ENCODE measurements at places on chromosomes 7 and 10.

GRCh38 chr7:149562602-149563001, 65.0 kb upstream of the ZNF746 start:
- DNase-seq, result no peak

- no peak for DNase-seq
These were observed 31.2 kb downstream of the XPNPEP1 start for GRCh38 chr10:109892117-109892516.

DNA sequence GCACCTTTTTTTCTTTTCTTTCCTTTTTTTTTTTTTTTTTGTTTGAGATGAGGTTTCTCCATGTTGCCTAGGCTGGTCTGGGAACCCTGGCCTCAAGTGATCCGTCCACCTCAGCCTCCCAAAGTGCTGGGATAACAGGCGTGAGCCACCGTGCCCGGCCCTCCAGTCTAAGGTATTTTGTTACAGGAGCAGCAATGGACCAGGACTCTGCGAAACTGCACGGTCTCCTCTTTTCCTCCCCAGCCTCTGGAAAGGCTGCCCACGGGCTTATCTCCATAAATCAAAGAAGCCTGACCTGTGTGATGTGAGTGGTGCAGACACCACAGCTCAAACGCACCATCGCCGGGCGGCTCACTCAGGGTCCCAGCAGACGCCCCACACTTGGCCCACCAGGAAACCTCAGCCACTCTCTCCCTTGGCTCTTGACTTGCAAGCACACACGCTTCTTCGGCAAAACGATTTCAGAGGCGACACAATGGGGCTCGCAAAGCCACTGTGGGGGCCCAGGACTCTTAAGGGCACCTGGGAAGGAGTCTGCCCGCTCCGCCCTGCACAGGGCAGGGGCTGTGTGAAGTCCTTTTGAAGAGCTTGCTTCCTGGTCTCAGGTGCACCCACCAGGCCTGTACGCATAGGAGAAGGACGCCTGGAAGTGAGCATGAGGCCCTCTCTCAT, 20.6 kb downstream of the WDR86 start:
- DNase-seq, result no peak

GRCh38 chr7:158842486-158842885, 13.2 kb upstream of the ESYT2 start:
- no peak for DNase-seq

DNA sequence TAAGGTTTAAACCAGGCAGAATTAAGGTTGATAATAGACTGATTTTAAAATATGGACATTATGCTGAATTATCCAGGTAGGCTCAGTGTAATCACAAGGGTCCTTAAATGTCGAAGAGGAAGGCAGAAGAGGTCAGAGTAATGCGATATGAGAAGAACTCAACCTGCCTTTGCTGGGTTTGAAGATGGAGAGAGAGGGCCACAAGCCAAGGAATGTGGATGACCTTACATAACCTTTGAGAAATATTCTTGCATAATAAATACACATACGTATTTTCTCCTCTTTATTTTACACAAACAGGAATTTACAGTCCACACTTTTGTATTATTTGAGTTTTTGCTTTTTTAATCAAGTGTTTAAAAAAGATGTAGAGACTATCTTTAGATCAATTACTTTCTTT, 88.5 kb downstream of the ST7 start:
- no peak for DNase-seq

- no peak for DNase-seq
These were observed 58.8 kb downstream of the INSIG1 start for GRCh38 chr7:155356323-155357105.

GRCh38 chr10:70493660-70494234, 15.2 kb downstream of the PALD1 start:
- DNase-seq, result no peak

- no peak for DNase-seq
These were observed 115.2 kb downstream of the PLXNA4 start for GRCh38 chr7:132461032-132461592.

DNA sequence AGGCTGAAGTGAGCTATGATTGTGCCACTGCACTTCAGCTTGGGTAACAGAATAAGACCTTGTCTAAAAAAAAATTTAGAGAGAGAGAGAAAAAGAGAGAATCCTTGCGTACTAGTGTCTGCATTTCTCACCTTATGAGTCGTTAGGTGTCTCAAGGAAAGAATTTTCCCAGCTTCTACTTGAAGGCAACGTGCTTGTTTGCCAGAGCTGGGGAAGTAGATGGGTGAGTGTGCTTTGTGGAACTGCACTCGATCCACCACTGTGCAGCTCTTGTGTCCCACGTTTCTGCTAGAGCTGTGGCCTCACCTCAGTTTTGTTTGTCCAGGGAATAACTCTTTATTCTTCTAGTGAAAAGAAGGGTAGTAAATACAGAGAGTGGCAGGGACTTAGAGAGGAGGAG, 38.9 kb downstream of the HDAC9 start:
- DNase-seq, result no peak

GRCh38 chr7:47808321-47808720, 139.9 kb downstream of the PKD1L1 start:
- no peak for DNase-seq

DNA sequence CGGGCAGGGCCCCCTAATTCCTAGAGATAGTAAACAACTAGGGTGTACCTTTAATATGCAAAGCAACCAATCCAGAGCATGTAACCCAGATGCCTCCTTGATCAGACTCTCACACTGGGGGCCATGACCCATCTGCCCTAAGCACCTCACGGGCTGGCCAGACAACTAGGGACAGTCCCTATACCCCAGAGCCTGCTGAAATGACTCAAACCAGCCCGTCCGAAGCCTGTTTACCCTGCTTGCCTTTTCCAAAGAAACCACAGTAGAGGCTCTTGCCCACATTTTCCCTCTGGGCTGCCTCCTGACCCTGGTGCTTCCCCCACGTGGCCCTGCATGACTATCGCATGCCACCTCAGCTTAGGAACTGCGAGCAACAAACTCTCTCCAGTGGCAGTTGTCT, 46.2 kb downstream of the RGS10 start:
- DNase-seq, result no peak

GRCh38 chr7:29337546-29338116, 143.1 kb downstream of the CHN2 start:
- DNase-seq, result no peak

DNA sequence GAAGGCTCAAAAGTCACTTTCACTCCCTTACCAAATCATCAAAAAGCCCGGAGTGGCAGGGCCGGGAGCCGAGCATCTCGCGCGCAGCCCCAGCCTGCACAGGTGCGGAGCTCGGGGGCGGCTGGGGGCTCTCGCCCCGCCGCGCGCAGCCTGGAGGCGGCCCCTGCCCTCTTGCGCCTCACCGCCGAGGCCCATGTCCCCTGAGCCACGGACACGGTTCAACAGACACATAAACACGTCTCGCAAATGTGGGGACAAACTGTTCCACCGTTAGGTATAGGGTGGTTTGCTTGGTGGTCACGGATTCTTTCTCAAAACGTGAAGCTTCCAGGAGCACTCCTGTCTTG, 700 bp downstream of the GSAP start:
- DNase-seq, result no peak

- DNase-seq, result no peak
These were observed 964.9 kb downstream of the REEP3 start for GRCh38 chr10:64486149-64486548.

DNA sequence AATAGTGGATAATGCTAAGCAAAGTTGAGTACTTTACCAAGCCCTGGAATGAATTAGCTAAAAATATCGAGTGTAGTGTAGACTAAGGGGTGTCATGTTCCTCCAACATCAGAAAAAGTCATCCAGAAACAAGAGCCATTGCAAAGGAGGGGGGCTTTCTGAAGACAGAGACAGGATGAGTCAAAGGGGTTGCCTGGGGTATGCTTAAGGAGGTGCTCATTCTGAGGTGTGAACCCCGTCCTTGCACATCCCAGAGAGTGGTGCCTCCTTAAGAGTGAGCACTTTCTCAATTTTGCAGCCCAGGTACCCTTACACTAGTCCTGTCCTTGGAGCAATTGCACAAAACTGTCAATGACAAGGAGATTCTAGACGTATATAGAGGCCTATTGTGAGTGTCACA, 43.1 kb upstream of the C10orf71 start:
- no peak for DNase-seq

GRCh38 chr10:74244097-74244685, 93.2 kb downstream of the ADK start:
- no peak for DNase-seq

GRCh38 chr10:11823122-11823988, at the start of gene PROSER2:
TSS of gene PROSER2 (plus strand) at chr10:11823356. CDS start at chr10:11852078, 28,722 bp downstream.
- peak; percentile 56 for DNase-seq

- DNase-seq, result no peak
These were observed 962.8 kb upstream of the POT1 start for GRCh38 chr7:125892434-125892833.

DNA sequence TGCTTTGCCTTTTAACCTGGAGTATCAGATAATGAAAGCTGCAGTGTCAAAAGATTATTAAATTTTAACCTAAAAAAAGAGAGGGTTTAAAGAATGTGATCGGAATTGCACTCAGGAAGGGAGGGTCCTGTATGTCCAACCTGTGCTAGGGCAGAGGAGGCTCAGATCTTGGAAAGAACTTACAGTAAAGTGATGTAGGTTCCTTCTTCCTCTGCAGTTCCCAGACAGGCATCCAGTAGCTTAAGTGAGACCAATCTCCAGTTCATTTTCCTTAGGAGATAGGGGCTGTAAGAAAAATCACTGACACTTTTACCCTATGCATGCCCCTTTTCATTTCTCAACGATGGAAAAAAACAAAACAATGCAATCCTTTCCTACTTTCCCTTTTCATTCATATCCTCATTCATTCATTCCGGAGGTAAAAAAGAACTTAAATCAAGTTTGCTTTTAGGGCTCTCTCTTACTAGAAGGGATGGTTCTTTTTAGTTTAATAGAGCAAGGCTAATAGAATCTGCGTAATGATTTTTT, 28.3 kb downstream of the EXOC6 start:
- DNase-seq, result no peak

DNA sequence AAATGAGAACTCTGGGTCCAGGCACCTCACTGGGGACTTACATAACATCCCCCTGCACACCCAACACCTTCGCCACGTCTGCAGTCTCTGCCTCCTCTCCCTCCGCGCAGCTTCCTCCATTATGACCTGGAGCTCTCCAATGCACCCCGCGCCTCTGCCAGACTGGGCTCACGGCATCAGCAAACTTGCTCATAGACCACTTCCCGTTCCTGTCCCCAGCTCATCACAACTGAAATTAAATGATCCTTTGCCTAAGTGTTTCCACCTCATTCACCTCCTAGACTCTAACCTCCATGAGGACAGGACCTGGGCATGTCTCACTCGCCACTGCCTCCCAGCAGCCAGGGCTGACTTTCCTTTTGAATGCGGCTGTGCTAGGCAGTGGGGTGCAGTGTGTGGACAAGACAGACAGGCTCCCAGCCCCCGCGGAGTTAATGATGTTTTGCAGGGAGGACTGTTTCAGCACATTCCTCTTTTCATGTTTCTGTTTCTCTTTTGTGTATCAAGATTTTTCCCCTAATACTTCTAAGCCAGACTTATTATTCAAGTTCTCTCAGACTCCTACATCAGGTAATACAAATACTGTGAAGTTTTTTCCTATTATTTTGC, 18.8 kb downstream of the CHST15 start:
- DNase-seq, result no peak

DNA sequence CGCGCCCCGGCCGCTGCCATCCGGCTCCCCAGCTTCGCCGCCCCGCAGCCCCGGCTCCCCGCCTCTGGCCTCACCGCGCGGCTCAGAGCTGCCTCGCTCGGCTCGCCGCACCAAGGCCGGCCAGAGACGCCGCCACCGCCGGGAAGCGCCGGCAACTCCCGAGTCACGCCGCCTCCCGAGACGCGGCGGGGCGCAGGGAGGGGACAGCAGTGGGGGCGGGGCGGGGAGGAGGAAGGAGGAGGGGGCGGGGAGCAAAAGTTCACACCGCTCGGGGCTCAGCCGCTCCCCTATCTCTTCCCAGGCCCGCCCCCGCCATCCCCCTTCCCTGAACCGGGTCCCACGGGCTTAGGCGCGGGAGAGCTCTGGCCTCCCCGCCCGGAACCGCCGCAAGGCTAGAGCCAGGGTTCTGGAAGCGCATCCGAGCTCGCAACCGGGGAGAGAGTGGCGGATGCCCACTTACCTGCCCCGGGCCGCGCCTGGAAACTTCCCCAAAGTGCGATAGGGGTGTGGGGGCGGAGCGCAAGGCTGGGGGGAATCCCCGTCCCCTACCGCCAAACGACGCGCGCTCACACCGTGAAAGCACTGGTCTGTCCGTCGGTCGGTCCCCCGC, 1.0 kb downstream of the CHST15 start:
- DNase-seq, result no peak

GRCh38 chr7:117045927-117046710, 92.8 kb downstream of the ST7 start:
- DNase-seq, result no peak

DNA sequence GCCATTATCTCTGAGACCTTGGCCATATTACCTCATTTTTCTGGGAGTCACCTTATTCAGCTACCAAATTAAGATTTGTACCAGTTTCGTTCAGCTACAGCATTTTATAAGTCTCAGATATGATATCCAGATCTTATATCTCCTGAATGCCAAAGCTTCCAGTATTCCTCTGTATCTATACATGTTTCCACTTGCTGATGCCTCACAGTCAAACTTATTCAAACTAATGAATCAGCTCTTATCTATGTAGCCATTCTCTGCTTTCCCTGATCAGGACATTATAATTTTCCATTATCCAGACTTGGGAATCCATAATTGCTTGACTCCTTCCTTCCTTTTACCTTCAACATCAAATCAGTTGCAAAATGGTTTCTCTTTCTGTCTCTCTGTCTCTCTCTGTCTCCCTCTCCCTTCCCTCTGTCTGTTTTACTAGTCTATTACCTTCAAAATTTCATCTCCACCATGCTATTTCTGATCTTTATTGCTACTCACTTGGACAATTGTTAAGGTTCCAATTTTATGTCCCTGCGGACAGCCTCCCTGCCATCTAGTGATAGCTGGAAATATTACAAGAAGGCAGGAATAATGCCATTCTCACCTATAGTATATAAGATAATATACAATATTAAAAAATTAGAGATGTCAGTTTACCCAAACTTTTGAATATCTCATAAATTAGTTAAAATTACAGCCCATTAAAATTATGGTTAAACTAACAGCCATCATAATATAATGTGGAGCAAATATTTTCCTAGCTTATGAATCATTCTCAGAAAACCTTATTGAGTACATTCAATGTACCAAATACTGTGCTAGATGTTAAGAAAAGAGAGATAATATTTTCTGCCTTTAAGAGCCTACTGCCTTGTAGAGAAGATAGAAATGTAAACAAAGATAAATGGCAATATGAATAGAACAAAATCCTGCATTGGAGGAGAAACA, 89.8 kb downstream of the PCLO start:
- no peak for DNase-seq

DNA sequence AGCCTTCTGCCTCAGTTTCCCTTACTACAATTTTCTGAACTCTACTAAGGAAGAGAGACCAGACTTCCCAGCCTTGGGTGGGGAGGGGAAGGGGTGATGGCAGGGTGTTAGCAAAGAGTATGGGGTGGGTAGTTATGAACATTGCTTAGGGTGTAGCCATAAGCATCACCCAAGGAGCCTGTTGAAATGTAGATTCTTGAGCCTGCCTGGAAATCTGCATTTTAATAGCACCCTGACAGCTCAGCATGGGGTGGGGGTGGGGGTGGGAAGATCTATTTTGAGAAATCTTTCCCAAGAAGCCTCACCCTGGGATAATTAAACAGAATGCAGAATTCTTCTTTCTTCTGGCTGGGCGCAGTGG, 164.8 kb downstream of the NRF1 start:
- no peak for DNase-seq

GRCh38 chr7:26500749-26501352, 209.2 kb downstream of the SNX10 start:
- DNase-seq, result no peak
